Fibroblast of the aortic adventitia (primary cell): ENCODE measurements at places on chromosomes 1 and 21.

GRCh38 chr1:111837393-111837792 lies 81.7 kb downstream of the DDX20 start:
- DNase-seq = no peak

- DNase-seq = peak; percentile 13
Measured at GRCh38 chr21:33975548-33976081, 60.0 kb upstream of the ATP5PO start.

- peak; percentile 30 for DNase-seq
Measured at GRCh38 chr21:25307489-25307888, 299.8 kb downstream of the MRPL39 start.

- no peak for DNase-seq
Measured at GRCh38 chr1:225886159-225887029, 2.6 kb downstream of the LEFTY1 start.

GRCh38 chr1:32758177-32758794 lies 55.7 kb upstream of the SYNC start:
- no peak for DNase-seq

DNA sequence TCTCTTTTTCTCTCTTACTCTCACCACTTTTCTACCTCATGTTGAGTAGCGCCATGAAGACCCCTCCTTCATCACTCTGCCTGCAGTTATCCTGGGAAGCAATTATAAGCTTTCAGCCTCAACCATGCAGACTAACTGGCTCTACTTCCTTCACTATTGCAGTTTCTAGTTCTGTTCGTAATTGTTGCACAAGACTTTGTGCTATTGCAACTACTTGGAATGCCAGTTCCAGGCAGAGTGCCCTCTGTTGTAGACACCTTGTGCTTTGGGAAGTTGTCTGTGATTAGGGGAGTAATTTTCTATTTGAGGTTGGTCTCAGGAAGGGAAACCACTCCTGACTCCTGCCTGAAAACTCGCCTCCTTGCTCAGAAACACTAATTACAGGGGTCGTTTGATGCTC lies 19.4 kb downstream of the PGM1 start:
- DNase-seq = peak; percentile 50

GRCh38 chr1:223709598-223709997 lies 2.7 kb upstream of the CAPN2 start:
- DNase-seq = peak; percentile 61

- DNase-seq = peak; percentile 4
Measured at GRCh38 chr1:66778266-66778665, 22.8 kb downstream of the INSL5 start.

DNA sequence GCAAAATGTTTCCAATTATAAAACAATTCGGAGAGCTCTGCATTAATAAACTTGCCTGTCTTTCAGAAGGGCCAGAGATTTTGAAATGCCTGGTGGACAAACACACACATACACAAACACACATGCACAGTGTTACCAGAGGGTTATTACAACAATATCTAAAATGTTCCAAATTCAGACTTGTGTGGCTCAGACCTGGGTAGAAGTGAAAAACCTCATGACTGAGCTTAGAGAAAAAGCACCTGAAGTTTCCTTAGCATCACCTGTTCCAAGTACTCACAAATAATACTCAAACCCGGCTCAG lies 247.9 kb downstream of the FOXD2 start:
- DNase-seq = no peak

GRCh38 chr1:111247125-111247838 lies 19.8 kb downstream of the CHI3L2 start:
- DNase-seq = no peak

- DNase-seq = no peak
Measured at GRCh38 chr1:198001776-198002408, 84.7 kb downstream of the LHX9 start.

DNA sequence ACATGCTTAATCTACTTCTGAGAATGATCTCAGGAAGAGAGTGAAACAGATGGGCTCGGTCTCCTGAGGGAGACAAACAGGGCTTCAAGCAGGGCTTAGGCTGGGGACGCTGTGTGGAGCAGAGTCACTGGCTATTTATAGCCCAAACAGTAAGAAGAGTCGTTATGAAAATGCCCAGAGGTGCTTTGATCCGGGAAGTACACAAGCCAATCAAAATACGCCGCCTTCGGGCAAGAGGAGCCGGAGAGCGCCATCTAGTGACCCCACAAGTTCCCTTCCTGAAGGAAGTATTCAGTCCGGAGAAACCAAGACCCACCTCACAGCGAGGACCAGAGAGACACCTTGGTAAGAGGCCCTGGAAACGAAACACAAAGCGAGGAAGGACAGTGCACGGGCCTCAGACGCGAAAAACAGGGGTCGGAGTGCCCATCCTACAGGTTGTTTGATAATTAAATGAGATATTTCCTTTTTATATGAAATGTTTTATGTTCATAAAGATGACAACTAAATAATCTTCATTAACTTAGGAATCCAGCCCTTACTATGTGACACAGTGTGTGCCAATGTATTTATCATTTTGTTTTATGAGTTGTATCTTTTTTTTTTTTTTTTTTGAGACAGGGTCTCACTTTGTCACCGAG lies 25.0 kb upstream of the SCCPDH start:
- DNase-seq = peak; percentile 94

DNA sequence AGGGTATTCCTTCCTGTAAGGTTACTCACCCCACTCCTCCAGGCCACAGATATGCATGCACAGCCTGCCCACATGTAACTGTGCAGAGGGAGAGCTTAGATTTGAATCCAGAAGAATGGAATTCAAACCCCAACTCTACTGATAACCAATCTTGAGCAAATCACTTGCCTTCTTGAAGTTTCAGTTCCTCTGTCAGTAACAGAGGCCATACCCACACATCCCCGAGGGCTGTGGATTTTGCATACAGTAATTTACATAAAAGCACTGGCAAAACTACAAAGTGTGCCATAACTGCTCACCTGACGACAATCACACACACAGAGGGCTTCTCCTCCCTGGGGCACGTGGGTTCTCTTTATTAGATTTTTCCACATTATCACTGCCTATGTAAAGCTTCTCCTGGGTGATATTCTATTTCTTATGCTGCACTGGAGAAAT lies 18.6 kb downstream of the CD247 start:
- DNase-seq = no peak

- no peak for DNase-seq
Measured at GRCh38 chr1:48924099-48924498, 147.4 kb upstream of the BEND5 start.

GRCh38 chr1:42311138-42311537 lies 23.9 kb downstream of the FOXJ3 start:
- no peak for DNase-seq

DNA sequence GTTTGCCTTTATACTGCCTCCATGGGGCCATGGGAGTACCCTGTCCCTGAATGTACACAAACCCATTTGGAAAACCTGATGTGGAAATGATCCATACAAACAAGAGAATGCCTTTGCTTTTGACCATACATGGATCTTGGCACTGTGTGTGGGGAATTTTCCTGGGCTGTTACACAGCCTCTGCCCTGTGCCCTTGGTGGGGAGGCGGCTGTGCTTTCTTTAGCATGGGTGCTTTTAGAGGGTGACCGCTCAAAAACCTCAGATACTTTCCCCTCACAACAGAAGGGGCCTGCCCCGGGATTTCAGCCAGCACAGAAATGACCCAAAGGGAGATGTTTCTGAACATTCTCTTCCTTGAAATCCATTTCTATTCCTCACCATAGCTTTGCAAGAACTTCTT lies 194.8 kb downstream of the LMO4 start:
- DNase-seq = peak; percentile 6

- DNase-seq = no peak
Measured at GRCh38 chr21:45436351-45437065, 31.5 kb downstream of the COL18A1 start.

GRCh38 chr1:11885916-11886315 lies 27.2 kb upstream of the NPPB start:
- DNase-seq = no peak

DNA sequence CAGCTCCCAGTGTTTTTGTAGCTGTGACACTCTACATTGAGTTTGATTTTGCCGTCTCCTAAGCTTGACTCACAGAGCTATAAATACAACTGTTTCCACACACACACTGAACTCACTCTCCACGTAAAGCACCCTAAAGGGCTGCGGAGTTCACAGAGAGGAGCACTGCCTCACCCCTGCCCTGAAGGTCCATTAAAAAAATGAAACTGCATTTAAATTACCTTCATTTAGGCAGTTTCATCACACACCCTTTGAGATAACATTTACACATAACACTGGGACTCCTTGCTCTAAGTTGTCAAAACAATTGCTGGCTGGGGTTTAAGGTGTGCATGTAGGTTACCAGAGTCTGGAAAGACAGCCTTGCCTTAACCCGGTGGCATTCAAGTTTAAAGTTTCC lies 137.1 kb upstream of the MAGI3 start:
- no peak for DNase-seq

GRCh38 chr21:45894450-45894825 lies 87.1 kb upstream of the COL6A1 start:
- peak; percentile 81 for DNase-seq

GRCh38 chr1:204835737-204836136 lies 34.9 kb upstream of the NFASC start:
- no peak for DNase-seq

- DNase-seq = peak; percentile 77
Measured at GRCh38 chr1:78833491-78833890, 173.0 kb downstream of the ADGRL4 start.

DNA sequence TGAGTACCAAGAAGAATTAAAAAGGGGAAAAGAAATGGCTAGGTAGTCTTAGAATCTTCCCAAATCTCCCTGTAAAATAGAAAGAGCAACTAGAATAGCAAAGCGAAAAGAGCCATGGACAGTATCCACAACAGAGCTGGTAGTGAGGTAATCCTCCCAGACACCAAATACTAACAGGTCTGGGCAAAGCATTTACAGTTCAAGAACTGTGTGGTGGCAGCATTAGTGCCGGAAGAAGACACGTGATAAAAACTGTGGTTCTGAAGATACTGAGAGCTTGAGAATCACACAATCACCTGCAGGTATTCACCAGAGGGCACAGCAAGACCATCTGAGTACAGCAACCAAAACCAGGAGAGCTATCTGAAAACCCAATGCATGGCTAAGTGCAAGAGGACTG lies 31.8 kb upstream of the OLIG2 start:
- no peak for DNase-seq

DNA sequence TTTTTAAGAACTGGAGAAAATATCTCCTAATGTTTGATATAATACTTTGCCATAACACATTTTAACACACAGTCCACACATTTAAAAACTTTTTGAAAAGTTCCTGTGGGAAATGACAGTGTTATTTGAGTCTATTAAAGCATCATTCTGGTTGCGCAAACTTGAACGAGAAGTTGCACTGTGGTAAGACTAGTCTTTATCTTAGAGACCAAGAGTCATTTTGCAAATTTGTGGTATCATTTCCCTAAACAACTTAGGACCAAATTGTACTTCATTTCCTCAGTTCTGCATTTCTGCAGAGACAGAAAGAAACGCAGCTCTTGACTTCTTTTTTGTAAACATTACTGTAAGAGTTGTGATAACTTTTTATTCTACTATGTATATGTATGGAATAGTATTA lies at the start of gene RGS18:
TSS of gene RGS18 (plus strand) at position 282 of the 400 bp plus-strand sequence. CDS start 176 bp downstream, outside the sequence.
- DNase-seq = peak; percentile 7

GRCh38 chr21:38156200-38156599 lies 100.6 kb upstream of the KCNJ15 start:
- peak; percentile 9 for DNase-seq

GRCh38 chr1:205351984-205352713 lies 4.6 kb downstream of the KLHDC8A start:
- DNase-seq = peak; percentile 41

- DNase-seq = no peak
Measured at GRCh38 chr21:44850208-44850800, 23.2 kb downstream of the PTTG1IP start.

DNA sequence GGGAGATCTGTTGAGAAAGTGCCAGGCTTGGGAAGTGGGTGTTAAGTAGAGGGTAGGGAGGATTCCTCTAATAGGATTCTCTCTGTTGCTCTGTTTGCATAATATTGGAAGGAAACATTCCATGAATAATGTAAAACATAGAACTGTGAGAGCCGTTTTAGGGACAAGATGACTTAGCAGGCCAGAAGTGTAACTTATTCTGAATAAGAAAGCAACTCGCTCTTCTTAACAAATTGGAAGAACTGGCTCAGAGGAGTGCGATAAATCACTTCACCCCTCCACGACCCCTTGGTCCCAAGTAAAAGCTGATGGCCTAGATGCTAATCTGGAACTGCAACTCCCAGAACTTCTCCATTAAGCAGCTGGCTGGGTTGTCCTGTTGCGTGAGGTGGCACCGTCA lies 19.1 kb downstream of the SIM2 start:
- DNase-seq = no peak

DNA sequence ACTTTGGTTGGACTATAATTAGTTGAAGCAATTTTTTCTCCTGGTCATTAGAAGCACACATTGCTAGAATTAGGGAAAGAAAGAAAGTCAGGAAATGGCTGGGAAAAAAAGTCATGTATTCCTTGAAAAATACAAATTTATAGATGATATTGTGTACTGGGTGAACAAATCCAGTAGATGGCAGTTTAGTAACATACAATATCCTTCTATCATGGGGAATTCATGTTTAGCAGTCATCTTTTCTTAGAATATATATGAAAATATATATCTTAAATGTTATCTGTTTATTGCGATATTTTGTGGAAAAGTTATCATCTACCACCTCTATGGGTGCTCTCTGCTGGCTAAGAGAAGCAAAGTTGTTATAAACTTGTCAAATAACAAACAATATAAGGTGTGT lies 13.1 kb upstream of the ZRANB2 start:
- peak; percentile 61 for DNase-seq

DNA sequence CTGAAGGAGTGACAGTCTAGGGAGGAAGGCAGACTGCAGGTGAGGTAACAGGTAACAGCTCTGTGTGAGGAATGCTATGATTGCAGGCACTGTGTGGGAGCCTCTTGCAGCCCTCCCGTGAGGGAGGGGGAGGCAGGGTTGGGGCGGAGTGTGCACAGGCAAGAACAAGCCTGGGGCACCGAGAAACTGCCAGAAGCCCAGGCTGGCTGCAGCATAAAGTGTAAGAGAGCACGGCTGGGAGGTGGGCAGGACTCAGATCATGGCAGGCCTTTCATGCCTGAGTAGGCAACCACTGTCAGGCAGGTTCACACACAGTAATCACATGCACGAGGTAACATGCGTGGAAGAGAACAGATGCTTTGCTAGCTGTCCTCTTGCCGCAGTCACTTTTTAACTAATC lies 11.3 kb upstream of the RHEX start:
- no peak for DNase-seq
